RKO (cell line): ENCODE measurements at places on chromosomes 7 and 10.

DNA sequence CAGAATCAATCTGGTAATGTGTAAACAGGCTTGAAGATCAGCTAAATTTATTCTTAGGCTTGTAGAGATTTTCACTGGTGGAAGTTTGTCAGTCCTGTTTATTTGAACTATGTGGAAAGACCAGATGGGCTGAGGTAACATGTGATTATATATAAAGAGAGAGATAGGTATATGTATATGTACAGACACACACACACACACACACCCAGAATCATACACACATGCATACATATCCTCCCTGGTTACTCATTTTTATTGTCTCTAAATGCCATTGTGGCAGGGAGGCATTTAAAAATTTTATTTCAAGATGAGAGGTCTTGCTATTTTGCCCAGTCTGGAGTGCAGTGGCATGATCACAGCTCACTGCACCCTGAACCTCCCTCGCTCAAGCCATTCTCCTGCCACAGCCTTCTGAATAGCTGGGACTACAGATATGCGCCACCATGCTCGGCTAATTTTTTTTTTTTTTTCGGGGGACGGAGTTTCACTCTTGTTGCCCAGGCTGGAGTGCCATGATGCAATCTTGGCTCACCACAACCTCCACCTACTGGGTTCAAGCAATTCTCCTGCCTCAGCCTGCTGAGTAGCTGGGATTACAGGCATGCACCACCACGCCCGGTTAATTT lies 78.1 kb upstream of the CYTH3 start:
- DNase-seq = no peak

- DNase-seq = no peak
Observed at GRCh38 chr10:119517235-119518141, 25.0 kb downstream of the RGS10 start.

DNA sequence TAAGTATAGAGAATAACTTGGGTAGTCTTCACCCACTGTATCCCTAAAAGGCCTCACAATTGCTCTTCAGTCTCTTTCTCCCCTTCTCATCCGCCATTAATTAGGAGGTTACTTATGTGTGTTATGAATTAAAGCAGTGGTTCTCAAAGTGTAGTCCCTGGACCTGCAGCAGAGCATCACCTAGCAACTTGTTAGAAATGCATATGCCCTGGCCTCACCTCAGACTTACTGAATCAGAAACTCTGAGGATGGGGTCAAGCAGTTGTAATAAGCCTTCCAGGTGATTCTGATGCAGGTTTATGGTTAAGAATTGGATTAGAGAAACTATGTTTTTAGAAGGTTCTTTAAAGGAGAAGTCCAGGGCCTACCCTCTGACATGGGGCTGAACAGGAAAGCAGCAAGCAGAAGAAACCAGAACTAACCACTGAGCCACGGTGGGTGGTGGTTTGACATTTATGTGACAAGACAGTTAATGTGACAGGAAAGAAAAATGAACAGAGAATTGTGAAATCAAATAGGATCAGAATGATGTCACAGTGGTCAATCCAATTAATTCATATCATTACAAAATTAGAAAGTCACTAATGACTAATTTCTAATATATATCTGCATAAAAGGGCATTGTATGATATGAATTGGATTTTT lies 37.6 kb downstream of the ENTPD1 start:
- DNase-seq = no peak

DNA sequence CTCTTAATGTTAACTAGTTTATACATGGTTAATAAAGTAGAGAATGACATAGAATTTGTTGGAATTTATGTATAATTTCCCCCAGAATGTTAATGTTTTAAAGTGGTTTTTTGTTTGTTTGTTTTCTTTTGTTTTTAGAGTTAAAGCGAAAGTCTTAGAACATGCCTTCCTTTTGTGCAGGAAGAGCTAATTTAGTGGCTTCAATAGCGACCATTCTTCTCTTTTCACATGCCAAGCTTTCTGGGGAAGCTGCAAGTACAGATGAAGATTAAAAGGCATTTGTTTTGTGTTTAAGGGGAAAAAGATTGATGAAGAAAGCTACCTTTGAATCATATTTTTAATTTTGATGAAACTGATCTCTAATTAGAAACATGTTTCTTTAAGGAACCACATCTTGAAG lies 256.3 kb upstream of the CSTF2T start:
- no peak for DNase-seq

- no peak for DNase-seq
Observed at GRCh38 chr10:132363921-132364593, 32.1 kb downstream of the LRRC27 start.

GRCh38 chr7:26584987-26585665 lies 279.3 kb downstream of the SKAP2 start:
- no peak for DNase-seq

GRCh38 chr7:152489044-152489443 lies 53.2 kb upstream of the KMT2C start:
- no peak for DNase-seq
